ENCODE measurements at places on chromosomes 6 and 20.

- no peak for DNase-seq
These were observed 230.8 kb downstream of the CD83 start for GRCh38 chr6:14348389-14348788.

DNA sequence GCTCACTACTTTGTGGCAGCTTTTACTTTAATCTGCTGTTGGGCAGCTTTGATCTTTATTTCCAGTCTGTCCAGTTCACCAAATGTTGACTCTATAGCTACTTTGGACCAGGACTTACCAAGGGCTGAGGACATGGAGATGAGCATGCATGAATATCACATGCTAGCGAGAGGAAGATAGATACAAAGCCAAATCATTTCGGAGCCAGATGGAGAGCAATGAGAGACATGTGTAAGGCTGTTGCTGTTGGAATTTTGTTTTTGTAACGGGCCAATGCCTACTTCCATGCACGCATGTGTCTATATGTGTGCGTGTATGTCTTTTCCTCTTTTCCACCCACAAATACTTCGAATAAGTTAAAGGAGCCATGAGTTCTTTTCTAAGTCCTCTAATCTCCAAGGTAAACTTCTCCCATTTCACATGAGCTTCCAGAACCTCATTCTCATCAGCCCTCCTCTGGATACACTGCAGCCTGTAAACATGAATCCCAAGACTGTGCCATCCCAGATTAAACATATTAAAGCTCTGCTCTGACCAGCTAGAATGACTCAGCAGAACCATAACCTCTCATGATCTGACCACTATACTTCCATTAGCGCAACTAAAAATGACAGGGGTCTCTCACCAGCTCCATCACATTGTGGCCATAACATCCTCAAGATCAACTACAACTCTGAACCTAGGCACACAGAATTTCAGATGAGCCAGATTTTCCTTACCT, 160.7 kb downstream of the LRFN2 start:
- DNase-seq = no peak

GRCh38 chr6:166515072-166515810, 71.2 kb downstream of the RAMACL start:
- no peak for DNase-seq

- no peak for DNase-seq
These were observed 6.4 kb downstream of the CASS4 start for GRCh38 chr20:56418385-56418861.

All from DMS153 (cell line).